T follicular helper cell (primary cell): ENCODE measurements at places on chromosomes 16 and 17.

DNA sequence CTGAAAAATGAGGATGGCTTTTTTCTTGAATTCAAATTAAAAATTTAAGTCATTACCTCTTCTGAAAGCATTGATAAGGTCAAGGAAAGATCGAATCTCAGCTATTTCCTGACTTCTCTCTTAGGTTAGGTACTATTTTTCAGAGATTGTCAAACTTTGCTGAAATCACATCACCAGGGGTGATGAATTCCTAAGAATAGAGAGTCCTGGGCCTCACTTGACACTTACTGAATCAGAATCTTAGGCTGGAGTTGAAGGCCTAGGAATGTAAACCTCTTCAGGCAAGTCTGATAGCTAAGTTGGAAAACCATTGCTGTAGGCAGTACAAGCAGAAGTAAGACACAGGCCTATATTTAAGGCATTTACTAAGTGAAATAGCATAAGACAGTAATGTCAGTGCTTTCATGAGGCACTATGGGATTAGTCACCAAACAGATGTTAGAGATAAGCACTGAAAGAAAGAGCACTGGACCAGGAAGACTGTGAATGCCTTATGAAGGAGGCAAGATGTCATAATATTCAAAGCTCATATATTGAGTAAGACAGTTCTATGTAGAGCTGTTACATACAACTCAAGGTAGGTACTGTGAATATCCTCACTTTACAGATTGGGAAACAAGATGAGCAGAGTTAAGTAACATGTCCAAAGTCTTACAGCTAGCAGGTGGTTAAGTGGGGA is 21.5 kb downstream of the DCAF7 start:
- DNase-seq: no peak

GRCh38 chr17:55172612-55173011 is 92.1 kb upstream of the HLF start:
- no peak for DNase-seq

DNA sequence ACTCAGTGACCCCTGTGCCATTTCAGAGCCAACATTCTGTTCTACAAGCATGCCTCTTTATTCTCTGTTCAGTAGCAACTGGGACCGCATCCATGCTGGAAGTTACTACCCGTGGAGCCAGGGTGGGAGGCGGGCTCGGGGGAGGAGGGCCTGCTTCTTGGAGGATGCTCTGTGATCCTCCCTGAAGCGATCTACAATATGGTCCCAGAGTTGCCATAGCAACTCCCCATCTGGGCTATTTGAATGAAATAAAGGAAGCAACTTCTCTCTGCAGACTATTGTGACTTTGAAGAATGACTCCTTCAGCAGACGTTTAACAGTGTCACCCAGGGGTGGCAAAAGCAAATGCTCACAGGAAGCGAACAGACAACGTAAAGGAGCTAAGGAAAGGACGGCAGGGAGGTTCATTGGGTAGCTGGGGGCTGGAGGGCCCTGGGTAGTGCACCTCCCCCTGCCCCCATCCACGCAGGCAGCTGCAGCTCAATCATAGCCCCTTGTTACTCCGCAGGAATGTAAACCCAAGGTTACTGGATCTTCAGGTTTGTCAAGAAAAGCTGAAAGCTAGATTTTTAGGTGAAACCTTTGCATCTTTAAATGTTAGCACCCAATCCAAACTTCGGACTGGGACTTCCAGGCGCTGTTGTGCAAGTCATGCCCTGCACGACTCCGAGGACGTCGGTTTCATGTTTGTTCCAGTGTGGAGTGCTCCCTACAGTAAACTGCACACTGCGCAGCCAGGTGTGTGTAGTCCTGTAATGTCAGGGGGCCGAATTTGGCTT is 51.1 kb upstream of the MEAK7 start:
- DNase-seq: no peak

GRCh38 chr17:80737106-80738019 is 192.7 kb downstream of the RPTOR start:
- no peak for DNase-seq

DNA sequence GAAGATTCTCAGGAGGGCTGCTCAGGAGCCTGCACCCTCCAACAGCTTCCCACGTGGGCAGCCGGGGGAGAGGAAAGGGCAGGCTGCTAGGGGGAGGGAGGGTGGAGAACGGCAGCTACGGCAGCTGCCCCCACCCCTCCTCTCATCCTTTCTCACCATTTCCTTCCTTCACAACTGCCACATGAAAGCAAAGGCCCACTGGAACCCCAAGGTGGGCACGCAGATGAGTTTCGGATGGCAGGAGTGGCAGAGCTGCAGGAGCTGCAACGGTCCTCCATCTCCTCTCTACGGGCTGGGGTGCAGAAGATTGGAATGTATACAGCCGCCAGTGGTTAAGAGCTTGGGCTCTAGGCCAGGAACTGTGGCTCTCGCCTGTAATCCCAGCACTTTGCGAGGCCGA is 77.7 kb downstream of the GAS7 start:
- DNase-seq: no peak

DNA sequence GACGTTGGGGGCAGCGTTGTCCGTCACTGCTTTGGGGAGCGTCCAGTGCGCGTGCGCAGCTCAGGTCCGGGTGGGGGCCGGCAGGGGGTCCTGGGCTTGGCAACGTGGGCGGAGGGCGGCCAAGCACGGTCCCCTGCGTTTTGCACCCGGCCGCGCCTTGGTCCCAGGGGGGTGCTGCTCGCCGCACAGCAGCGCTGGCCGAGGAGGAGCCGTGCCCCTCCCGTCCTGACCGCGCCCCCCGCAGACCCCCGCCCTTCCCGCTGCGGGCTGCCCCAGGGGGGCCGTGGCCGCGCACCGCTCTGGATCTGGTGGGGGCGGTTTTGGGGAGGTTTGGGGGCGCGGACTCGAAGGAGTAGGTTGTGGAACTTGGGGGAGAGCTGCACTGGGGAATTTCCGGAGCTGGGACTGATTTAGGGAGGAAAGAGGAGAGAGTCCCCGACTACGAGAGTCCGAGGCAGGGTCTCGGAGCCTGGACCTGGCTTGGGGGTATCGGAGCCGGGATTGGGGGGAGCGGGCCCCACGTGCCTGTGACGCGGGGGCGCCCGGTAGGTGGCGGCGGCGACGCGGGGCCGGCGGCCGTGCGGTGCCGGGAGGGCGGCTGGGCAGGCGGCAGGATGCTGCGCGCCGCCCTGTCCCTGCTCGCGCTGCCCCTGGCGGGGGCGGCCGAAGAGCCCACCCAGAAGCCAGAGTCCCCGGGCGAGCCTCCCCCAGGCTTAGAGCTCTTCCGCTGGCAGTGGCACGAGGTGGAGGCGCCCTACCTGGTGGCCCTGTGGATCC is at the start of gene SLC9A5:
SLC9A5 (plus strand) TSS at position 579 of the 777 bp plus-strand sequence; CDS start at position 615, 36 bp downstream.
- no peak for DNase-seq

DNA sequence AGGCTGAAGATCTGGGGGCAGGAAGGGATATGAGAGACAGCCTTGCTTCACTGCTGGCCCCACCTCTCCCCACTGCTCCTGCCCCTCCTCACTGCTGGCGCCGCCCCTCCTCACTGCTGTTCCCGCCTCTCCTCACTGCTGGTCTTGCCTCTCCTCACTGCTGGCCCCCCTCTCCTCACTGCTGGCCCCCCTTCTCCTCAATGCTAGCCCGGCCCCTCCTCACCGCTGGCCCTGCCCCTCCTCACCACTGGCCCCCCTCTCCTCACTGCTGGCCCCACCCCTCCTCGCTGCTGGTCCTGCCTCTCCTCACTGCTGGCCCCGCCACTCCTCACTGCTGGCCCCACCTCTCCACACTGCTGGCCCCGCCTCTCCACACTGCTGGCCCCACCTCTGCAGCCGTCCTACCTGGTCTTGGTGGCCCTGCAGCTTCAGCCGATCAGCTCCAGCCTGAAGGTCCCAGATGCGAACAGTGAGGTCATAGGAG is 9.5 kb upstream of the PAM16 start:
- DNase-seq: no peak

DNA sequence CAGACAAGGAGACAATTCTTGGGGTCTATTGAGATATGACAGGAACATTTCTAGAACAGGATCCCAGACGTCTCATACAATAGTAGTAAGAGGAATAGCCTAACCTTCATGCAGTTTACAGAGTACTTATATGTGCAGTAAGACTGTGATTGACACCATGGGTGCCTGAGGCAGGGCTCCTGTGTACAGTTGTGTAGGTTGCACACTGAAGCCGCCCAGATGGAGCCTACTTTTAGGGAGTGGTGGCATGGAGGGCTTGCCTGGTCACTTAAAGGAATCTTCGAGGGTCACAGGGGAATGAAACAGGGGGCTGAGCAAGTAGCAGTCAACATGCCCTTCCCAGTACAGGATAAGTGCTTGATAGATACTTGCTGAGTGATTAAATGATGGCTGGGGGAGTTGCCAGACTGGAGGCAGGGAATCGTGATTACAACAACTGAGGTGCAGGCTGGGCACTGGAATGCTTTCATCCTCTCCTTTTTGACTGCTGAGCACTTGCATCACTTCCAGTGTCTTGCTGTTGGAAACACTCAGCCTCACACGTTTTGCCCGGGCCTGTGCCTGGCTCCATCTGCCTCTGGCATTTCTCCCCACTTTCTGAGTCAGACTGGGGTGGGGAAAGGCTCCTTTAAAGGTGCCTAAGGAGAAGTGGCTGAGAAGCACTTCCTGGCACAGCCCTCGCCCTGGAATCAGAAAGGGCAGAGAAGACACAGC is 71.0 kb downstream of the COPRS start:
- DNase-seq: no peak

- no peak for DNase-seq
Measured at GRCh38 chr17:73550556-73550955, 93.7 kb downstream of the SDK2 start.

DNA sequence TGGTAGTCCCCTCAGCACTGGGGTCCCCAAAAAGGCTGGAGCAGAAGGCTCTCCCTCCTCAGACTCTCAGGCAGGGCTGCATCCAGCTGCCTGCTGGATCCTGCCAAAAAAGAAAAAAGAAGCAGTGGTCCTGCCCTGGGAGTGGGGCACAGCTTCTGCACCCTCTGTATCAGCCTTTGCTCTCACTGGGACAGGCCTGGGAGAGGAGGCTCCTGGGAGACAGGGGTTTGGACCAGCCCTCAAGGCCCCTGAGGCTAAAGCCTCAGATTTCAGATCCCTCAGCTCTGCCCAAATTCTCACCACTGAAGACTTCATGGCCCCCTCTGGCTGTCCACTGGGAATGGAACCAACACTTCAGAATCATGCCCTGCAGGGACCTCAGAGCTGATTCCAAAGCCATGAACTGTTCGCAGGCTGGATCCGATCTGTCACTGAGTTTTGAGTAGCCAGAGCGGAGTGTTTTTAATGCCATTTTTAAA is 96.9 kb downstream of the C16orf78 start:
- DNase-seq: no peak

DNA sequence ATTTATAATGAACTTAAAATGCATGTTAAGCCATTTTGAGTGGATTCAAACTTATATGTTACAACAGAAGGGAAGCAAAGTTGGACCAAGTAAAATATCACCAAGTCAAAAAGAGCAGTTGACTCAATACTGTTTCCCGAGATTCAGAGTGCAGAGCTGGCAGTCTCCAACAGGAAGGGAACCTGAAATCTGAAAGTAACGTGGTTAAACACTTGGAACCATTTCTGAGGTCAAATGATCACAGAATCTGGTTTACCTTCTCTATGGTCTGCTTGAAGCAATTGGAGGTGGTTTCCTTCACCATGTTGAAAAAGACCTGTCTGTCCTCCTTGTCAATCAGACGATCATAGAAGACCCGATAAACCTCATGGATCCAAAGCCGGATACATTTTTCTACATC is 86.5 kb downstream of the LYRM1 start:
- DNase-seq: no peak

DNA sequence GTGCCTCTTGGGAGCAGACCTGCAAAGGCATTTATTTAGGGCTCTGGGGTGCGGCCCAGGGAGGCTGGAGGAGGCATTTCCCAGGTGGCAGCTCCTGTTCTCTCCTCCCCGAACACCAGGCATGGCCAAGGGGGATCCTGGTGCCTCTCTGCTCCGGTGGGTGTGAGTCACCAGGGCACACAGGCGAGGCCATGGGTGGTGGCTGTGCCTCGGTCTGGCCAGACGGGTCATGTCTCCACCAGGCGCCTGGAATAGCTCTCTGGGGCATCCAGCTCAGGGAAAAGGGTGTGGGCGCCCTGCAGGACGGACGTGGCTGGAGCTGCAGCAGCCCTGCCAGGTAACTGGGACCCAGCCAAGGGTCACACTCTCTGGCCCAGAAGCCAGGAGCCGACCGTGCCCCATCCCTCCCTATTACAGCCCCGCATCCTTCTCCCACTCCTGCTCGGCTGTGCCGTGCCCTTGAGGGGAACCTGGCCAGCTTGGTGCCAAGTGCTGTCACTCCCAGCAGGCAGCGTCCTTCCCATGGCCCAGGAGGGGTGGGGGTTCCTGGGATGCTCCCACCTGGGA is 25.8 kb downstream of the SOX8 start:
- DNase-seq: no peak

DNA sequence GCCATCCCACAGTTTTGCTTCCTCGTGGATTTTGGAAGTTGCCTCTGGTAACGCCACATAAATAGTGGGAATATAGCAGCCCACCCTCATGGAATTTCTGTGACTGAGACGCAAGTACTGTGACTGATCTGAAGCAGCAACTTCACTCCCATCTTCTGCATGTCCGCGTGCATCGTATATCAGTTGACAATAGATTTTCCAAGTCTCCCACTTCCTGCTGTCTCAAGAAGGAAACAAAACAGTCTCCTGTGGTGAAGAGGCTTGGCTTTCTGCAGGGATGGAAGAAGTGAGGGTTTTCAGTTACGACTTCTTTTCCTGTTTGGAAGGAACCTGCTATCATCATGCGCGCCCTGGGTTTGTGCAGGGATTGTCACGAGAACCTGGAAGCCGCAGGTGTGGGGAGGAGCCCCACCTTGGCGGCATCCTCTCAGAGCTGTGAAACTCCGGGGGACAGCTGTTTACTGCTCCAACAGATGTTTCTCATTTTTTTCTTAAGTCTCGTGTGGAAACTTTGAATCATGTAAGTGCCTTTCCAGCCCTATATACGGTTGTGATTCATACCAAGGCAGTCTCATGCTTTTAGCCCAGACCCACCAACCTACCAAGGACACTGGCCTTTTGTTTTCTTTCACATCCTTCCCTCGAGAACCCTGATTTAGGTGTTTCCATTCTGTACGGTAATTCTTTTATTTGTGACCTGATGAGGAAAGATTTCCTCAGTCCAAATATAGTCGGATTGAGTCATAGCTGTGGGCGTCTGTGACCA is 57.5 kb downstream of the WIPI1 start:
- no peak for DNase-seq

- no peak for DNase-seq
Measured at GRCh38 chr17:71496552-71496951, 624.3 kb upstream of the SOX9 start.

- DNase-seq: no peak
Measured at GRCh38 chr17:31158746-31159377, 64.1 kb downstream of the NF1 start.

- DNase-seq: no peak
Measured at GRCh38 chr16:2081201-2082084, 33.7 kb downstream of the TSC2 start.

DNA sequence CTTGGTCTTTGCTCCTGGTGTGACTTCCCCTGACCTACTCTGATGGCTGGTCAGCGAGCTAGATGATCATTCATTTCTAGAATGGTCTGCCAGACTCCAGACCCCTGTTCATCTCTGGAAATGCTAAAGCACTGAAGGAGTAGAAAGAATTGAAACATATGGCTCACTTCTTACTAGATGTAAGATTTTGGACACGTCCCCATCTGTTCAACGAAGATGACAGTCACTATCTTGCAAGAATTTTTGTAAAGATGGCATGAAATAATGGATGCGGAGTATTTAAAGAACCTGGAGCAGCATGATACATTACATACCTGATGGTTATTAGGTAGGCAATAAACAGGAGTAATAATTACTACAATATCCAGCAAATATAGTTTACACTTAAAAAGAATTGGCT is 252.7 kb upstream of the SDK2 start:
- DNase-seq: no peak
